ENCODE measurements at places on chromosomes 13 and 19.
A peak's percentile ranks its signal among the peaks of the same experiment; 100 is the strongest.

GRCh38 chr13:83819156-83819555 lies 63.1 kb downstream of the SLITRK1 start:
- no peaks in the 10 kb centered on the region for H3K36me3 ChIP-seq
- no peak overlapping the region for H3K4me3 ChIP-seq
- no peak overlapping the region for H3K27ac ChIP-seq
- no peak for DNase-seq

- peaks cover 34% of the 10 kb centered on the region for H3K36me3 ChIP-seq
- no peak for DNase-seq
Measured at GRCh38 chr13:77168237-77168636, 141.3 kb upstream of the FBXL3 start.

DNA sequence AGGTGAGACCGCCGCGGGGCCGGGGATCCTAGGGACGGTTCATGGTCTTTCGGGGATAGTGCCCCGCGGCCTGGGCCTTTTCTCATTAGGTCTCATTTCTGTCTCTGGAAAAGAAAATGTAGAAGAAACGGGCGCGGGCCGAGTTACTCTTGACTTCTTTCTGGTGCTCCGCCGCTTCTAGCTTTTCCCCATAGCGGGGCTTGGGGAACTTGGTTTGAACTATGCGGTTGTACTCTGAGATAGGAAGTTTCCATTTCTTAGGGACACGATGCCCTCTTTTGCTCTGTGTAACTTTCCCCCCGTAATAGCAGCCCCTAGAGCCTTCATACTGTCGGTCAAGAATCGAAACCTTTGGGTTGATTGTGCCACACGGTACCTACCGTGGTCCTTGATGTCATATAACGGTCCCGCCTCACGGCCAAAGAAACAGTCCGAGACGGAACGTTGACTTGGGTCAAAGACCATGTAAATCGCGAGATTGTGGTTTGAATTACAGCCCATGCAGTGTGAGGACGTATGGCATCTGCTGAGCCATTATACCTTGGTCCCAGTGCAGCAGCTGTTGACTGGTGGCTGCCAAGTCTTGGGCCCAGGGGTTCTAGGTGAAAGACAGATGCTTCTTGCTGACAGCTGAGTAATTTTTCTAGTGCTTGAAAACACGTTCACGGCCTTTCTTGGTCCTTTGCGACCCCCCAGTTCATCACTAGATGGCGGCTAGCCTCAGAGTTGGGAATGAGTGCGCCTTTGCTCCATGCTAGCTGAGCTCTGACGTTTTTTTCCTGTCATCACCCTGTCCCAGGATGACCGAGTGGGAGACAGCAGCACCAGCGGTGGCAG lies 487 bp downstream of the RPS5 start:
- peaks cover 21% of the 10 kb centered on the region for H3K36me3 ChIP-seq
- peak overlapping the region; percentile 78 for H3K4me3 ChIP-seq
- no peaks in the 10 kb centered on the region for H3K27me3 ChIP-seq
- DNase-seq, result no peak
- peaks cover 31% of the 10 kb centered on the region for H3K4me1 ChIP-seq
- peak overlapping the region; percentile 94 for H3K27ac ChIP-seq

DNA sequence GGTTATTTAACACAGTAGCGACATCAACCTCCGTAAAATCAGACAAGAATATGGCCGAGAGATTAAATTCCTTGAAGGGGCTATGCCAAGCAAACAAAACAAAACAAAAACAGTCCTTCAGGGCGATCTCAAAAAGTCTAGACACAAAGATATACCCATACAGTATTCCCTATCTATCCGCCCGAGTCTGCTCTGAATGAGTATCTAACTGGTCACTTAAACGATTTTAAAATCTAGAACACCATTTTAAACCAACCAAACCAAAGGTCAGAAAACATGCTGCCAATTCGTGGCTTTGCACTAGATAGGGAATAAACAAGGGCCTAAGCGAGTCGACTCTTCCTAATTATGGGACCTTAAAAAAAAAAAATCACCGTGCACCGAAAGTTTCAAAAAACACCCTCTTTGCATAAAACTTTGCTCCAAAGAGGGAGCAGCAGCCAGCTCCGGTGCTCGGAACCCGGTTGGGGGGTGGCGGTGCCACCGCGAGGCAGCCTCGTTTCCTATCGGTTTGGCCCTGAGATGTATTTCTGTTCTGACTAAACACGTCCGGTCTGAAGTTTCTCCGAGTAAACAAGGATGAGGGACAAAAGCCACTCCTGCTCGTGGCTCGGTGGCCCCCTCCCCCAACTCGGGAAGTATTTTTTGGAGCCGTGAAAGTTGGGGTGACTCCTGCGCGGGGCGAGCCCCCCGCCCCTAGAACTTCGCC lies 1.8 kb downstream of the HMGB1 start:
- DNase-seq, result no peak
- H3K4me1 ChIP-seq, result peaks cover 37% of the 10 kb centered on the region

GRCh38 chr13:35793823-35794222 lies 317.3 kb upstream of the MAB21L1 start:
- H3K36me3 ChIP-seq, result no peaks in the 10 kb centered on the region
- H3K27ac ChIP-seq, result no peak overlapping the region
- no peaks in the 10 kb centered on the region for H3K27me3 ChIP-seq
- DNase-seq, result no peak
- no peak overlapping the region for H3K4me3 ChIP-seq
- H3K4me1 ChIP-seq, result no peaks in the 10 kb centered on the region

Data from thoracic aorta (tissue), 2 donors.